ENCODE measurements at places on chromosomes 4 and X.

DNA sequence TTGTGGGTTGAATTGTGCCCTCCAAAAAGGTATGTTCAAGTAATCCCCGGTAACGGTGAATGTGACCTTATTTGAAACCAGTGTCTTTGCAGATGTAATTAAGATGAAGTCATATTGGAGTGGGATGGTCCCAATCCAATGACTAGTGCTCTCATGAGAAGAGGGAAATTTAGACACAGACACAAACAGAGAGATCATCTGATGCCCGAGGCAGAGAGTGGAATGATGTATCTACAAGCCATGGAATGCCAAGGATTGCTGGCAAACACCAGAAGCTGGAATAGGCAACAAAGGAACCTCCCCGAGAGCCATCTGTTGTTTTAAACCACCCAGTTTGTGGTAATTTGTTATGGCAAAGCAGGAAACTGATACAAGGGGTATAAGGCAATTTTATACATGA is 35.1 kb downstream of the RPS6KA3 start:
- no peak for DNase-seq

- DNase-seq, result no peak
These were observed 106.8 kb downstream of the CLNK start for GRCh38 chr4:10577508-10578426.

DNA sequence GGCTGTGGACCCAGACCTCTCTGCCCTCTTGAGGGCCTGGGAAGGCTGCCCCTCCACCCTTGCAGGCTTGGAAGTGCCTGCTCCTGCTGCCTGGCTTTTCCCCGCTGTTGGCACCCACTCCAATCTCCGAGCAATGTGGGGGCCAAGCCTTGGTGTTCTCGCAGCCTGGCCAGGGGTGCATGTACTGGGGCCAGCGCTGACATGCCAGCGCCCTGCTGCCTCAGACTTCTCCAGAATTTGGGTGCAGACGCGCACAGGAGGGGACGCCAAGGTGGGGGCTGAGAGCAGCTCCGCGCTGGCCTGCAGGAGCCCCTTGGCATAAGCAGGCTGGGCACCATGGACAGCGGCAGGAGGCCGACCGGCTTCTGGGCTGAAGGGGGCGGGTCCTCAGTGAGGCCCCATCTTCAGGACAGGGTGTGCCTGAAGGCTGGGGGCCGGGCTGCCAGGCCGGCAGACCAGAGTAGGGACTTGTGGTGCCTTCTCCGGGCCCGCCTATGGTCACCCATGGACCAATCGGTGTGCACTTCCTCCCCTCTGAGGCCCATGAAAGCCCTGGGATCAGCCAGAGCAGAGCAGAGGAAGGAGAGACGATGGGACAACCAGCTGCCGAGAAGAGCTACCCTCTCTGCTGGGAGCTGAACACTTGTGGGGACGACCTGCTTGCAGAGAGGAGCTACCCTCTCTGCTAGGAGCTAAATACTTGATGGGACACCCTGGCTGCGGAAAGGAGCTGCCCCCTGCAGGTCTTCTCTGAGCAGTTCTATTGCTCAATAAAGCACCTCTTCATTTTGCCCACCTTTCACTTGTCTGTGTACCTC is 118.3 kb downstream of the DNAAF6 start:
- DNase-seq, result no peak

GRCh38 chrX:53089224-53089842 is 4.6 kb upstream of the KANTR start:
- peak; percentile 27 for DNase-seq

DNA sequence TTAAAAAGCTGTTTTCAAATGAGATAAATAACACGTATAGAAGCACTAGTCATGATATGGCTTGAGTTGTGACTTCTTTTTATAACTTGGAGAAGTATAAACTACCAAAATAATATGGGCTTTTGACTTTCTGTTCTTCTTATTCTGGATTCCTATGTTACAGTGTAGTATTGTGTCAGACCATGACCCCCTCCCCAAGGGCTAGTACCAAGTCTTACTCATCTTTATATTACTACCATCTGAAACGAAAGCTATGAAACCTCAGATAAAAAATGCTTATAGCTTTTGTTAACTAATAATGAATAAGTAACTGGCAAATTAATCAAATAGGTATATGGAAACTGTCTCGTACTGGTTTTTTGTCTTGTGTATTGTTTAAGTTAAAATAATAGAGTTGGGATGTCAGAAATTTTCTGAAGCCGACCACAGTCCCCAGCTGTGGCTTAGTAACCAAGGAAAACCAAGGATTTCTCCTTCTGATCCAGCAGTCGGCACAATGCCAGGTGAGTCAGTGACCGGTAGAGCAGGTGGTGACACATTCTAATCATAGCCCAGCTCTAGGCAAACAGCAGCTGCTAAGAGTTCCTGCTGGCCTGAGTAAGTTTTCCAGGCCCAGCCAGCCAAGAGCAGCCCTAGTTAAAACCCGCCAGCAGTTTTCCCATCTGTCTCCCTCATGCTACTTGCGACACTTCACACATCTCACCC is 163.3 kb upstream of the PRDX4 start:
- peak; percentile 27 for DNase-seq

DNA sequence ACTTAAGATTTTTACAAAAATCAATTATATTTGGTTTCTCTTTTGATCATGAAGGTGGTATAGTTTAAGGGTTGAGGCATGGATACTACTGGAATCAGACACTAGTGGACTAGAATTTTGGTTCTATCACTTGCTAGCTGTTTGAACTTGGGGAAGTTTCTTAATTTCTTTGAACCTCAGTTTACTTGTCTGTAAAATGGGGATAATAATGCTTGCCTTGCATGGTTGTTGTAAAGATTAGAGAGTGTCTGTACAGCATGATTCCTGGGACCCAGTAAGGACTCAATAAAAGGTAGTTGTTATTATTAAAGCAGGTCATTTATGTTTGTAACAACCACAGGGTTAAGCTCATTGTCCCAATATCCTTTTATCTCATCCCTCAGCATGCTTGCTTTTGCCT is 36.0 kb downstream of the TMEM164 start:
- DNase-seq, result no peak

DNA sequence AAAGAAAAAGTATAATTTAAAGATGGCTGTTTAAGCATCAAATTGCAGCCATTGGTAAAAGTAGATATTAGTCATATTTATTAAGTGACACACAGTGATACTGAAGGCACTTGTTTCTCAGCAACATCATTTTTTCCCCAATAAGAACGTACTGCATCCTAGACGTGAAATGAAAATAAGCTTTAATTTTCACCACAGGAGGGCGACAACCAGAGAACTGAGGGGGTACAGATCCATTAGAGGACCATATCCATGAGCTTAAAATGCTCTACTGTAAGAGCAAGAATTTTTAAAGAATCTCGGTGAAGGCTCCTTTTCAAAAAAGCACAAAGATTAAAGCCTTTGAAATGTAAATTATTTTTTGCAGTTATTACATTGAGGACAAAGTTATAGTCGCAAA is 33.4 kb downstream of the FRG1 start:
- no peak for DNase-seq

- no peak for DNase-seq
These were observed 41.7 kb downstream of the TMEM164 start for GRCh38 chrX:110044346-110045249.

GRCh38 chr4:66475596-66475995 is 805.3 kb upstream of the EPHA5 start:
- no peak for DNase-seq

- no peak for DNase-seq
These were observed 222.4 kb downstream of the SHROOM3 start for GRCh38 chr4:76657443-76657842.

DNA sequence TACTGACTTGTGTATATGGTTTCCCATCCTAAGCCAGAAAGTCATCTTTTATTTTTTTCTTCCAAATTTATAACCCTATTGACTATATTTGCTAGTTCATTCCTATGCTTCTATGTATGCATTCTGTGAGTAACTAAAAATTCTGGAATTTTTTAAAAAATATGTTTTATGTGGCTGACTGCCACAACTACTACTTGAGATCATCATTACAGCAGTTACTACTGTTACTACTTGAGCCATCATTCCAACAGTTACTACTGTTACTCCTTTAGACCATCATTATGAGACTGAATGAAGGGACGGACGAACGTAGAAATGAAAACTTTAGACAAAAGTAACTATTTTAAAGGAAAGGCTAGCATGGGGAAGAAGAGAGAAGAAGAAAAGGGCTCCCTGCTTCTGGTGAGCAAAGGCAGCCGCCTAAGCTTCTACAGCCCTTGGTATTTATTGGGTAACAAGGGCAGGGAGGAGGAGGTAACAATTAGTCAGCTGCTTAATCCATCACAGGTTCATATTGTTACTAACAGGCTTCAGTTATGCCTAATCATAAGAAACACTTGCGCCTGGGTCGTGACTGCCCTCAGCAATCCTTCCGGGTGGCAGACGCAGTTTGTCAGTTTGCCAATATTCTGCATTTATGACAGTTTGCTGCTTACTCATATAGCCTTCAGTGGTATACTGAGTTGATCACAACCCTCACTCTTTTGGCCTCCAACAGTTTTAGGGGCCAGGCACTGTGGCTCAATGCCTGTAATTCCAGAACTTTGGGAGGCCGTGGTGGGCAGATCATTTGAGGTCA is 80.4 kb downstream of the PDLIM5 start:
- DNase-seq, result no peak

- no peak for DNase-seq
These were observed 28.5 kb downstream of the UTP14A start for GRCh38 chrX:129934461-129934860.

All from fibroblast of skin of left quadriceps (primary cell).